ENCODE measurements at places on chromosomes 12 and 14. TPM values are rescaled to one million over a fixed set of nuclear protein-coding genes. Genes with fewer than 3 reads are reported as not detected.

GRCh38 chr14:78927261-78927660 is 757.1 kb downstream of the NRXN3 start:
- H3K27me3 ChIP-seq: no peaks in the 10 kb centered on the region
- DNase-seq: no peak
- H3K4me3 ChIP-seq: no peak overlapping the region
- no peak overlapping the region for H3K27ac ChIP-seq

DNA sequence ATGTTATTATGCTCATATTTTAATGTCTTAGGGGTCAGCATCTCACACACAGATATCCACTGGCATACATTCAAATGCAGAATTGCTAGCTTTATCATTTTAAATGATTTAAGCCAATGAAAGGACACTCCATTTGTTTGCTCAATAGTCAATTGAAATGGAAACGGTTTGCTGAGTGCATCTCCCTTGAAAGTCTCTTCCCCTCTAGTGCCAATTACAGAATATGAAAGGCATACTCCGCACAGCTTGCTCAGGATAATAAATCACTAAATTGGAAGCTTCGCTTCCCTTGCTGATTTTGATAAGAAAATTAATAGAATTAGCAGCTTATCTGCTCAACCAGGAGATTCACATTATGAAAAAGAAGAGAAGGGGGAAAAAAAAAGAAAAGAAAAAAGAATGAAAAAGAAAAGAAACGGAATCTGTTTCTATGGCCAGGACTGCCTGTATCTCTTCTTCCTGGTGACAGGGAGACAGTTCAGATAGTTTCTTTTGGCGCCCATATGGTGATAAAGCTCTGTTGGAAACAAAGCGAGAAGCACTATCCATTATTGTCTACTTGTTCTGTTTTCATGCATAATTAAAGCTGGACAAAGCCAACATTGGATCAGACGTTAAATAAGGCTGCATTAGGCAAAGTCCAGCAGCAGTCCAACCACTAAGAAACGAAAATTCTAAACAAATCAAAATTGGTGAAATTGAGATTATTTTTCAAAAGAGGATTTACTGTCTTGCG is 225.0 kb downstream of the GXYLT1 start:
- no peak for DNase-seq
- H3K4me3 ChIP-seq: peak overlapping the region; percentile 46
- H3K27me3 ChIP-seq: no peaks in the 10 kb centered on the region
- no peak overlapping the region for H3K27ac ChIP-seq
- H3K4me1 ChIP-seq: peaks cover 4% of the 10 kb centered on the region

The CCDC91 gene
- total RNA-seq: 27.6 TPM

DNA sequence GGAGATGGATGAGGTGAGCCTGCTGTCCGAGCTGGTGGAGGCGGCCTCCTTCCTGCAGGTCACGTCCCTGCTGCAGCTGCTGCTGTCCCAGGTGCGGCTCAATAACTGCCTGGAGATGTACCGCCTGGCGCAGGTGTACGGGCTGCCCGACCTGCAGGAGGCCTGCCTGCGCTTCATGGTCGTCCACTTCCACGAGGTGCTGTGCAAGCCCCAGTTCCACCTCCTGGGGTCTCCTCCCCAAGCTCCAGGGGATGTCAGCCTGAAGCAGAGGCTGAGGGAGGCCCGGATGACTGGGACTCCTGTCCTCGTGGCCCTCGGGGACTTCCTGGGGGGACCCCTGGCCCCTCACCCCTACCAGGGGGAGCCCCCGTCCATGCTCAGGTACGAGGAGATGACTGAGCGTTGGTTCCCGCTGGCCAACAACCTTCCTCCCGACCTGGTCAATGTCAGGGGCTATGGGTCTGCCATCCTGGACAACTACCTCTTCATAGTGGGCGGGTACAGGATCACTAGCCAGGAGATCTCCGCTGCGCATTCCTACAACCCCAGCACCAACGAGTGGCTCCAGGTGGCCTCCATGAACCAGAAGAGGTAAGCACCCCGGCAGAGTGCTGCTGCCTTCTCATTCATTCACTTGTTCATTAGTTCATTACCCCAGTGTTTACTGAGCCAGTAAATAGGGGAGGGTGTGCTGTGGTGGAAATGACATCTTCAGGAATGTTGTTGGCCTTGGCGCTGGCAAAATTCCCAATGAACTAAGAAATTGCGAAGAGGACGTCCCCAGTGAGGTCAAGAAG is 774 bp upstream of the MANSC4 start:
- no peaks in the 10 kb centered on the region for H3K36me3 ChIP-seq
- H3K27ac ChIP-seq: peak overlapping the region; percentile 99
- H3K4me3 ChIP-seq: peak overlapping the region; percentile 80
- DNase-seq: peak; percentile 24

The HOXC6 gene
- not detected for total RNA-seq

The NELL2 gene
- total RNA-seq: 6.0 TPM

The KERA gene
- total RNA-seq: not detected

- peak within 1 kb of the TSS; percentile 78 for H3K27ac ChIP-seq
- peaks cover 23% of the 10 kb centered on the region for H3K4me1 ChIP-seq
- H3K27me3 ChIP-seq: no peaks in the 10 kb centered on the region
- peak within 1 kb of the TSS; percentile 93 for H3K4me3 ChIP-seq
- no peaks in the 10 kb centered on the region for H3K36me3 ChIP-seq
Observed at GRCh38 chr14:100306101-100306997, at the start of gene SLC25A29. Gene SLC25A29, minus strand, starts transcription at chr14:100306444. Its CDS starts 212 bp downstream, at chr14:100306232.

DNA sequence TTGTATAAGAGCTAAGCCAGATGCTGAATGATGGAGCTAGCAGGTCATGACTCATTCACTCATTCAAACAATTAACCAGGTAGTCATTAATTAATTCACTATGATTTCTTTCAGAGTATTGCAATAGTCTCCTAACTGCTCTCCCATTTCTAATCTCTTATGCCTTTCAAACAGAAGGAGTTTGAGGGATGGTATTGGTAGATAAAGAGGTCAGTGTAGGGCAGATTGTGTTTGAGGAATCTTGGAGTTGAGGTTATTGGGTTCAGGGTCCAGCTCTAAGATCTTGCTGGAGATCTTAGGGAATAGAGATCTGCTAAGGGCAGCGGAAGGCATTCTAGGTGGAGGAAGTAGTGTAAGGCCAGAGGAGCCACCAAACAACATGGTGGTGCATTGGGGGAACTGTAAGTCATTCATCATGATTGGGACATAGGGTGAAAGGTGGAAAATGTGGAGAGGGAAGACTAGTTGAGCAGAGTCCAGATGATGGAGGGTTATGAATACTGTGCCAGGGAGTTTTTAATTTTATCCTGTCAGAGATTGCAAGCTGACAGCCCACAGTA is 11.7 kb downstream of the DGKA start:
- DNase-seq: no peak
- H3K36me3 ChIP-seq: peaks cover 15% of the 10 kb centered on the region
- no peaks in the 10 kb centered on the region for H3K27me3 ChIP-seq

DNA sequence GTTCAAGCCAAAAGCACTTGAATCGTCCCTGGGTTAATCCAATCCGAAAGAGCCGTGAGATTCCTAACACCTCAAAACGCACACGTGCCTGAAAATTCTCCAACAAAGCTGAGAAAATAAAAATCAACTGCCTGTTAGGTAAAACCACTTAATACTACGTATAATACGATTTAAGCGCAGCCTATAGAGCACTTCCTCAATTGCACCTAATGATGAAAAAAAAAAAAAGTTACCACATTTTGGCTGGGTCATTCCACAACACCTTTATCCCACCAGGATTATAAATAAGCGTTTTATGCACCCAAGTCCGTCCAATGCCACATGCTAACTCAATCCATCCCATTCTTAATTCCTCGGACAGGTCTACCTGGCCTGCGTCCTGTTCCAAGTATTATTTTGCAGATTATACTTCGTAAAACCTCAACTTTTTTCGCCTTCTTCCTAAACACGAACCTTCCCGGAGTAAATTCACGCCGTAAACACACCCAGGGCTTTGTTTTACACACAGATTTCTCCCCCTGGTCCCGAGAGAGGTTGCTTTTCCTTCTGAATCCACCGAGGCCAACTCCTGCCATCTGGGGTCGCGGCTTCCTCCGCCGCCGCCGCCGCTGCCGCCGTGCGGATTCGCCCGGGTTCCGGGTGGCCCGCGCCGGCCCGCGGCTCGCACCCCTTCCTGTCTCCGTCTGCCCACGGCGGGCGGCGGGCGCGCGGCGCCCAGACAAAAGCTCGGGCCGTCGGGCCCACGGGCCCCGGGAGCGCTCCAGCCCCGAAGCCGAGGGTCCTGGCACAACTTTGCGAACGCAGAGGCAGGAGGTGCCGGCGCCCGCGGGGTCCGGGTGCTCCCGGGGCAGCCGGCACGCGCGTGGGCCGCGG is 66.2 kb downstream of the RNF34 start:
- peak overlapping the region; percentile 68 for H3K4me3 ChIP-seq
- no peak for DNase-seq
- peak overlapping the region; percentile 13 for H3K27ac ChIP-seq
- H3K36me3 ChIP-seq: no peaks in the 10 kb centered on the region

DNA sequence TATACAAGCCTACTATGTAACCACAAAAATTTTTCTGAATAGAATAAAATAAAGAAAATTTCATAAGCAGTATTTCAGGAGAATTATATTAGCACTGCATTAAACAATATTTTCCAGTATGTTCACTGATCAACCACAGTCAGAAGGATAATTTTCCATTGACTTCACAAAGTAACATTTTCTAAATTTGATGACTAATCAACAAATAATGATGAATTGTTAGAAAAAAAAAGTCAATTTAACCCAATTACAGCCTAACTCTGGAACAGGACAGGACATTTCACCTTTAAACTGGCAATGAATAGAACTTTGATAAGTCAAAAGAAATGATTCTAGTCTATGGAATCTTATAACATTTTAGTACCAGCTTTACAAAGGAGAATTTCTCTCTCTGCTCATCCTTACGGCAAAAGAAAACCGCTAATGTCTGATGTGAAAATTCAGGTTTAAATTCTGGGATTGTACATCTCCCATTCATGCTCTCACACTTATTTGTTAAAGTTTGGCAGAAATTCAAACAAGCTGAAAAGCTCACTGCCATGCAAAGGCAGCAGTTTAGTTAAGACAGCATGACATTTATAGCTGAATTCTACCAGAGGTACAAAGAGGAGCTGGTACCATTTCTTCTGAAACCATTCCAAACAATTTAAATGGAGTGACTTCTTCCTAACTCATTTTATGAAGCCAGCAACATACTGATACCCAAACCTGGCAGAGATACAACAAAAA is 84.5 kb downstream of the MDGA2 start:
- H3K27ac ChIP-seq: no peak overlapping the region
- no peak for DNase-seq
- no peaks in the 10 kb centered on the region for H3K36me3 ChIP-seq
- H3K4me3 ChIP-seq: no peak overlapping the region
- no peaks in the 10 kb centered on the region for H3K4me1 ChIP-seq

All from thoracic aorta (tissue), 2 donors.